Camera-type eye (tissue), 1 donor: ENCODE measurements at places on chromosomes 11 and 22. TPM values are rescaled to one million over a fixed set of nuclear protein-coding genes. Genes with fewer than 3 reads are reported as not detected.

The CBY1 gene
- total RNA-seq, result 23.1 TPM

The MOGAT2 gene
- not detected for total RNA-seq

The C1QTNF5 gene
- total RNA-seq, result 47.1 TPM

The SHANK3 gene
- 10.6 TPM for total RNA-seq

The MRGPRX3 gene
- total RNA-seq, result not detected

The LRRC55 gene
- total RNA-seq, result 1.8 TPM

The CCDC116 gene
- total RNA-seq, result 0.27 TPM

The ESAM gene
- 25.6 TPM for total RNA-seq

The APOL4 gene
- 12.1 TPM for total RNA-seq

The APOA1 gene
- 0.60 TPM for total RNA-seq

The BTBD18 gene
- total RNA-seq, result not detected

The SLCO2B1 gene
- 9.3 TPM for total RNA-seq

The NRGN gene
- 1.2 TPM for total RNA-seq

The KIAA1671 gene
- total RNA-seq, result 25.1 TPM

The ZNF280A gene
- total RNA-seq, result not detected

The KCNJ1 gene
- not detected for total RNA-seq

The LRRC56 gene
- 1.2 TPM for total RNA-seq

The C22orf42 gene
- not detected for total RNA-seq

The TRIM22 gene
- 36.4 TPM for total RNA-seq

The APOC3 gene
- not detected for total RNA-seq

The C11orf65 gene
- 4.2 TPM for total RNA-seq

The CHRNA10 gene
- 0.88 TPM for total RNA-seq

The RIMBP3C gene
- 1.2 TPM for total RNA-seq

The HEPN1 gene
- total RNA-seq, result not detected

The RIMBP3B gene
- total RNA-seq, result 0.60 TPM
